Mucosa of gallbladder (tissue), 1 donor: ENCODE measurements at places on chromosomes 6 and 20. TPM values are rescaled to one million over a fixed set of nuclear protein-coding genes. Genes with fewer than 3 reads are reported as not detected.

Gene KHDC1L
- not detected for total RNA-seq

Gene C6orf62
- 113 TPM for total RNA-seq

Gene PKIB
- 5.5 TPM for total RNA-seq

Gene PHACTR2
- total RNA-seq = 57.6 TPM

Gene MYT1
- total RNA-seq = 0.17 TPM

Gene ADGRF5
- 10.1 TPM for total RNA-seq

- DNase-seq = no peak
These were observed 12.2 kb downstream of the HLA-DRB5 start for GRCh38 chr6:32517654-32518445.

DNA sequence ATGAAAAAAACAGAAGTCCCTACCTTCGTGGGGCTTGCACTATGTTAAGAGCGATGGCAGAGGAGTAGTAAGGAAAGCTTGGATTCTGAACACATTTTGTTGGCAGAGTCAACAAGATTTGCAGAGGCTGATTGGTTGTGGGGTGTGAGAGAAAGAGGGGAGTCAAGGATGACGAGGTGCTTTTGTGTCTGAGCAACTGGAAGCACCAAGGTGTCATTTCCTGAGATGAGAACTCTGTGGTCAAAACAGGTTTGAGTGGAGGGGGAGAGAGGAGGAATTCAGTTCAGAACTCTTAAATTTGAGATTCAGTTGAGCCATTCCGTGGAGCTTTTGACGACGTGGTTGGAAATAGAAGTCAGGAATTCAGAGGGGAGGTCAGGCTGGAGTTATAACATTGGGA, 3.5 kb downstream of the OCSTAMP start:
- DNase-seq = no peak

GRCh38 chr20:16486532-16486931, 86.7 kb downstream of the KIF16B start:
- no peak for DNase-seq

DNA sequence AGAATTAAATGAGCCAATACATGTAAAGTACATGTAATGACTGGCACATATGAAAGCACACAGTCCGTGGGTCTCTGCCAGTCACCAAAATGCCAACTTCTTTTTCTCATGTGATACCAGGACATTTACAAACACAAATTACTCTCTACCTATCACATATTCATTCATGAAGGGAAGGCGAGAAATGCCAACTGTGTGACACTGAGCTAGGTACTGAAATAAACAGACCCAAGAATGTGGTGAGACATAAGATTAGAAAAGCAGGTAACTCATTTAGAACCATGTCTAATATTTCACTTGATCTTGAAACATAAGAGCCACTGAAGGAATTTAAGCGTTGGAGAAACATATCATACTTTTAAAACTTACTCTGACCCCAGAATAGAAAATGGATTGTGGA, 41.4 kb downstream of the HBS1L start:
- DNase-seq = no peak

GRCh38 chr6:148945301-148946021, 198.6 kb downstream of the UST start:
- DNase-seq = no peak

DNA sequence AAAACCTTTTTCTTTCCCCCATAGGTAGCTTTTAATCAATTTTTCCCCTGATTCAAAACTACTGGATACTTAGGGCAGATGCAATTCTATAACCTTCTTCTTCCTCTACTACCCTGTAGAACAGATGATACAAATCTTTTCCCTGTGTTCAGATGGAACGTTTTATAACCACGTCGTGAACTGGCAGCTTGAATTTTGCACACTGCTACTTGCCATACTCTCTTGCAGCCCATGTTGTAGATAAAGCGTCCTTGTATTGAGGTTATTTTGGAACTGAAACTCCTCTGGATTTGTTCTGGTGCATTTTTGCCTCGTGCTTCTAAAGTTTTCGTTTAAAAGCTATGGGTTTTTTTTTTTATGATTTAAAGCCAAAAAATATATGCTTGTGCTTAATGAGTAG, 440.2 kb downstream of the RFPL4B start:
- DNase-seq = no peak

DNA sequence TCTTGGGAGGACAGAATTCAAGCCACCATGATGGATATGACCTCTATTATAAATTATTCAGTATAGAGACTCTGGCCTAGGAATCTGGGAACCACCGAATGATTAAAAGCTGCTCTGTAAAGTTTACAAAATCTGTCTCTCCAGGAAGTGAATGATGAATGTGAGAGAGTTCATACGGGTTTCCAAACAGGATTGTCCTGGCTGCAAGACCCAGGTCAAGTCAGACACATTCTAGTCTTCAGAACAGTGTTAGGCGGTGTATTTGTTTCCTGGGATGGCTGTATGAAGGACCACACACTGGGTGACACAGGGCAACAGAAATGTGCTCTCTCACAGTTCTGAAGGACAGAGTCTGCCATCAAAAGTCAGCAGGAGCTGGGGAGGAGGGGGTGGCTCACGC, 222.4 kb downstream of the ZNF217 start:
- DNase-seq = no peak

GRCh38 chr20:93641-94040, 6.2 kb downstream of the DEFB125 start:
- no peak for DNase-seq
